ENCODE measurements at places on chromosomes 16 and 17.

DNA sequence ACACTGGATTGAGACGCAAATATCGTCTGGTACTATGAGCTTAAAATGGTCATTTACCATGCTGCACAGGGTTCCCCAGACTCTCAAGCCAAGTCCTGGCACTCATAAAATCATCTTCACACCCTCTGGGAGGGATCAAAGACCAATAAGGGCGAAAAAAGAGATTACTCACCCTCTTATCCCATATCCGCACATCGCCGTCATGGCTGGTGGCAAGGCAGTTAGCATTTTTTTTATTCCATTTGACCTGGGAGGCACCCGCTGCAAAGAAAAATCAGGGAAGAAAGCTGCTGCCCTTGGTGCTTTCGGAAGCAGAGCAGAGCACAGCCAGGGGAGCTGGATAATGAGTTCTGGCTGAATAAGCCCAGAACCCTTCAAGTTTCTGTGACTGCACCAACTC lies 42.4 kb downstream of the WDR59 start:
- no peak for DNase-seq

DNA sequence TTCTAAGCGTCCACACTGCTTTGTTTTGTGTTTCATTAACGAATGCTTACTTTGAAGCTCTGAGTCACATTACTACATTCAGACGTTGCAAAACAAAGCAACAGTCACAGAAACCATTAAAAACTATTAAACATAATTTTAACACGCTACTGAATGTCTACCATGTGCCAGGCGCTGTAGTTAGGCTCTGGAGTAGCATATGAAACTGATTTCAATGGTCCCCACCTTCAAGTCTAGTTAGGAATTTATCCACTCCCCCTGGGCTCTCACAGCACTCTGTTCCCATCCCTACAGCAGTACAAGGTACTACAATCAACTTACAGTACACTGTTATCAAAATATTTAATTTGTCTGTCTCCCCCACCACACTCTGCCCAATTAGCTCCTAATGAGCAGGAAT lies 631 bp downstream of the UTP6 start:
- DNase-seq: no peak

DNA sequence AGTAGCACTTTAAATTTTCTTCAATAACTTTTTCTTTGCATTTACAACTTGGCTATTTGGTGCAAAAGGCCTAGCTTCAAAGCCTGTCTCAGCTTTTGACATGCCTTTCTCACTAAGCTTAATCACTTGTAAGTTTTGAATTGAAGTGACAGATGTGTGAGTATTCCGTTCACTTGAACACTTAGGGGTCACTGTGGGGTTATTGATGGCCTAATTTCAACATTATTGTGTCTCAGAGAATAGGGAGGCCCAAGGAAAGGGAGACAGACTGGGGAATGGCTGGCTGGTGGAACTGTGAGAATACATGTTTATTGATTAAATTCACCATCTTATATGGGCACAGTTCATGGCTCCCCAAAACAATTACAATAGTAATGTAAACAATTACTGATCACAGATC lies 84.1 kb downstream of the TAOK1 start:
- DNase-seq: no peak

DNA sequence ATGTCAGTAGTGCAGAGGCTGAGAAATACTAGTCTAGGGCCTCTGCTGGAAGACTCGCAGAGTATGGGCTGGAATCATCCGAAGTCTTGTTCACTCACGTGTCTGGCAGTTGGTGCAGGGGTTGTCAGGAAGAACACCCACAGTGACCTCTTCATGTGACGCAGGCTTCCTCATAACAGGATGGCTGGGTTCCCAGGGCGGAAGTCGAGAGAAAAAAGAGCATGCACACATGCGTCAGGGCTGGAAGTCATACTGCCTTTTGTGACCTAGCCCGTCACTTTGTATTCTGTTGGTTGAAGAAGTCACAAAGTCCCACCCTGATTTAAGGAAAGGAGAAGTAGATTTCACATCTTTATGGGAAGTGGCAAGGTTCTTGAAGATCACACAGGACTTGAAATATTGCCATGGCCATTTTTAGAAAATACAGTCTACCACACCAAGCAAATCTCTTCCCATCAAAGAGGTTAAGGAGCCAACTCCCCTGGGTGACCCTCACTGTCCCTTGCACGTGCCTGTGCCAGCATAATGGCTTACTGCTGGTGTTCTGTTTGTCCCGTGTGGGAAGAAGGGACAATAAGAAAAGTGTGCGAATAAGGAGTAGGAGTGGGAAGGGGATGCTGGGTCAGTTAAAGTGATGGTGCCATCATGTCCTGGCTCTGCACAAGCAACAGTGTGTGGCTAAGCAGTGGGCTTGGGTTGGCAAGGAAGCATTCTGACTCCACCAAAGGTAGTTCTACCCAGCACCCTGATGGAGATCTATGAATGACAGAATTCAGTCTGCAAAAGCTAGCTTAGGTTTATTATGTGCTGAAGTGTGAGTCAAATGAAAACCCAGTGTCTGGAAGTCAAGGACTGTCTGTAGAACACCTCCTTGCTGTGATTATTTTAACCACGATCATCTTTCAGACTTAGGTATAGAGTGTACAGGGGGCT lies 28.1 kb downstream of the HEATR3 start:
- no peak for DNase-seq

DNA sequence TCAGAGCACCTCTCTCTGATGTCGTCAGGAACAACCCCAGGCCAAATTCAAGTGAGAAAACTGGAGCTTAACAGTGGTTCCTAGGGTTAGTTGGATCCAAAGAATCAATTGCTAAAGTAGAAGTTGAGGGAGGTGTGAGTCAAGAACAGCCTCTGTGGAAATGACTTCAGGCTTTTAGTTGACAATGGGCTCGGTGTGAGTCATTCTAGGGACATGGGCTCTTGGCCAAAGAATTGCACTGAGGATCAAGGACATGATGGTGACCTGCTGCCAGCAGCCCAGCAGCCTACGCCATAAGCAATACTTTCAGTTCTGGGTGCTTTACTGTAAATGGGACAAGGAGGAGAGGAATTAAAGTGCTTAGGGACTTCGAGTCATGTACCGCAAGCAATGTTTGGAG lies 32.1 kb upstream of the SMURF2 start:
- no peak for DNase-seq

DNA sequence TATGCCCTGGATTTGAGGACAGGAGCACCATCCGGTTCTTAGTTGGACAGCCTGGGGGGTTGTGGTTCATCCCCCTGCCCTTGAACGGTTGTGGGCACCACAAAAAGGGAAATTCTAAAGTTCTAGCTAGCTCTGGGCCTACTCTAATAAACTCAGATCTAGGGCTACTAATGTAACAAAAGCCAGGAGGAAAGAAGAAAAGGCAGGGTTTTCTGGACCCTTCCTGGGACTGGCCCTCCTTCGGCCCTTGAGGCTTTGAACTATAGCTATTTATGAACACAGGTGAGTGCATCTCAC lies 15.1 kb downstream of the ETV4 start:
- no peak for DNase-seq

DNA sequence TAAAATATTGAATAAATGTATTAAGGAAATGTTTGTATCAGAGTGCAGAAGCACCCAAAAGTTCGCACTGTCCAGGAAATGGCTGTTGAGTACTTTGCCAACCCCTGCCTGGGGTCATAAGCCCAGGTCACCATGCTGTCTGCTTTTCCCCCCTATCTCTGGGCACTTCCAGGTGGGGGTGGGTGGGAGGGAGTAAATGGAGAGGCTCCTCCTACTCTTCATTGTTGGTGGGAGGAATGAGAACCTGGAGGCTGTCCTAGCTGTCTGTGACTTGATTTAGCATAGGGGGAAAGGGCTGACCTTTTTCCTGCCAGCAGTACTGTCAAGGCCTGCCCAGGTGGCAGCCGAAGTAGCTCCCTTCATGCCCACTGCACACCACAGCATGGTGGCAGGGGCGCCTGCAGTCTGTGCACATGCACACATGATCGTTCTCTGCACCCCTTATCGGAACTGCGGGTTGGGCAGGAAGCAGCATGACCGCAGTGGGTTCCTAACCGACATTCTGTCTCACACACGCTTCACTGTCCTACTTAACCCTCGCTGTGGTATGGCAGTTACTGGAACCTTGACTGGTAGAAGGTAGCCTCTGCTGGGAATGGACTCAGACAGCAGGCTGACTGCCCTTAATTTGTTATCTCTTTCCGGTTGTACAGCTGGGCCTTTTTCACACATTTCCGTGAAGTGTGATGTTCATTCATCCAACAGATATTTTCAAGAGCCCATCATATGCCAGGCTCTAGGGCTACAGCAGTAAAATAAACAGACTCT lies 41.5 kb downstream of the LDHD start:
- DNase-seq: peak; percentile 83

DNA sequence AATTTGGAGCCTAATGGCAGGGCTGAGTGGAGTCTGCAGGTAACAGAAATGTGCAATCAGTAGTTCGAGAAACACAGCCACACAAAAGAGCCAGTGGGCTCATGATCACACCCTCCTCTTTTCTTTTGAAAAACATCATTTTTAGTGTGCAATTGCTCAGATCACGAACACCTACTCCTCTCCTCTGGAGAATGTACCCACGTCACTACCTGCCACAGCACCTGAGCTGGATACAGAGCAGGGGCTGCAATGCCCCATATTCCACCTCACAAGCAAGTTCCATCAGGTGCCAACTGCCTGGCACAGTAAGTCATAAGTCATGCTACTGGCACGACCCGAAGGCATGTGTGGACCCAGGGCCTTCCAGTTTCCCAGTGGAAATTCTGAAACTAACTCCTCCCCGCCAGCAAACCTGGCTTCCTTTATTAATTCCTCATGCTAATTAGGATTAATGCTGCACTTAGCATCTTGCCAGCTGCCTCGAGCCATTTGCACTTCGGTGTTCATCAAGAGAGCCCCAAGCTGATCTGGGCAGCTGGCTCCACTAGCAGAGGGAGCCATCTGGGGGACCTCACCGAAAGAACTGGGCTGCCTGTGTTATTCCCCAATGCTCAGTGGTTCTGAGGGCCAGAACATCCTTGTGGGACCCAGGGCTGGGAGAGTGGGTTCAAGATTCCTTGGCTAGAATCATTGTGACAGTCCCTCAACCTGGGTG lies 2.4 kb downstream of the CACNG4 start:
- DNase-seq: no peak

- DNase-seq: no peak
These were observed 666.0 kb upstream of the CA10 start for GRCh38 chr17:52824542-52824941.

DNA sequence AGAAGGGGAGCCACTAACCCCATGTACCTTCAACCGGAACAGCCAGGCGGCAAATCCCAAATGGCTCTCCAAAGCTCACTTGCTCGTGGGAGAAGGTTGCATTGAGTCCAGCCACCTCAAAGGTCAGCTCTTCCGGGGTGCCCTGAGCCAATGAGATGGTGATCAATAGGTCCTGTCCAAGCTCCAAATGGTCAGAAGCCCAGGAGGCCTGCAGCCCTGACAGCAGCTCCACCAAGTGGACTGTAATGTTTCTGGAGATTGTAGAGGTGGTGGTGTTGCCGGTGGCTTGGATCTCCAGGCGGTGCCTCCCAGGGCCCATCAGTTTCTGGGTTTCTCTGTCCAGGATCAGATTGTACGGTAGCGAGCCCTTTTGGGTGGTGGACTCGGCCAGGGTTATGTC lies 39.9 kb upstream of the BCO1 start:
- DNase-seq: no peak

- DNase-seq: no peak
These were observed 291.3 kb downstream of the WWOX start for GRCh38 chr16:78390508-78391324.

GRCh38 chr17:32596628-32597027 lies 109.8 kb downstream of the CDK5R1 start:
- no peak for DNase-seq

- DNase-seq: no peak
These were observed 41.5 kb downstream of the NF1 start for GRCh38 chr17:31136319-31136718.

DNA sequence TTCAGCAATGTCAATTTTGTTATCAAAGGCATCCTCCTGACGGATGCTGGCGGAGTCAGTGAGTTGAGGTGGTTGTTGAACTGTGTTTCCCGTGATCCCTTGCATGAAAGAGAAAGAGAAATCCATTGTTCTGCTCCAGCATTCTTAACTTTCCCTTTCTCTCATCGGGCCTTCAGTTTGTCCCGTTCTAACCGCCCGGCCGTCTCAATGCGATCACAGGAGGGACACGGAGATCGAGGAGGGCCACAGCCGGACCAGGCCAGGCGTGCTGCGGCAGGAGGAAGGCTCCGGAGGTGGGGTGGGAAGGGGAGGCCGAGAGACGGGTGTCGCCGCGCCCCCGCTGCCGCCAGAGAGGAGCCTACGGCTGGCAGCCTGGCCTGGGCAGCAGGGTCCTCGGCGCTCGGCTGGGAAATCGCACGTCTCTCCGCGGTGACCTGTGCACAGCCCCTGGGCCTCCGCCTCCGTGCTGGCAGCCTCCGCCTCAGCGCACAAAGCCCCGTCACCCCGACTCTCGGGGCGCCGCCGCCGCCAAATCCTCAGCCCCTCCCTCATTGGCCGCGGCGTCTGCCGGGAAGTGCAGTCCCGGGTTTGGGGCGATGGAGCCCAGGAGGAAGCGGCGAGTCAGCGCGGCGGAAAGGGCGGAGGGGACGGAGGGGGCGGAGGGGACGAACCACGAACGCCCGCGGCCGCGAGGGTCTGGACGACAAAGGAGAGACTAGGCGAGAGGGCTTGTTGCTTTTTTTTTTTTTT lies 38.1 kb downstream of the SOST start:
- DNase-seq: peak; percentile 78

DNA sequence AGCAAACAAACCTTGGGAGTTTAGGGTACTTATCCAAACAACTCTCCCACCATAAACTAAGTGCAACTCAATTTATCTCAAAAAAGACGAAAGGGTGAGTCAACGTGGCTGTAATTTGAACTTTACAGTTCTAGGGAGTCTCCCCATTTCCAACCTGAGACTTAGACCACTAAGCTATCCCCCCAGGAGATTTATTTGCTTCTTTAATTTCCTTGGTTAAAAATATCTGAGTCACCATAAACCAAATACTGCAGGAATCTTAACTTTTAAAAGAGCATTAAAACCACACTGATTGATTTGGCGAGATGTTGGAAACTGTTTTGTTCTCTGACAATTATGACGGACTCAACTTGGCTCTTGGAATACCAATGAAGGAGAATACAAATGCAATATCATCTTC lies 299.3 kb upstream of the SOX9 start:
- no peak for DNase-seq

- DNase-seq: no peak
These were observed 27.1 kb downstream of the PPM1D start for GRCh38 chr17:60627124-60627523.

DNA sequence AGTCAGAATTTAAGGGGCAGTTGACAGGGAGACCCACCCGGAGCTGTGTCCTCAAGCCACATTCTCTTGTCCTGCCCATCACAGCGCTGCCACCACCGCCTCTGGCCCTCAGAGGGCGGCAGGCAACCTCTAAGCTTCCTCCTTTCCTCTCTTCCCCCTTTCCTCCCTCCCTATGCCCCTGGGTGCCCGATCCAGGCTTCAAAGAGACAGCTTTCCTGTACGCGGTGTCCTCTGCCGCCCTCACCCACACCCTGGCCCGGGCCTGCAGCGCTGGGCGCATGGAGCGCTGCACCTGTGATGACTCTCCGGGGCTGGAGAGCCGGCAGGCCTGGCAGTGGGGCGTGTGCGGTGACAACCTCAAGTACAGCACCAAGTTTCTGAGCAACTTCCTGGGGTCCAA lies 23.5 kb downstream of the WNT9B start:
- DNase-seq: no peak

Measured in activated T-helper 1 cell treated with anti-CD3 and anti-CD28 coated beads, Interleukin-12 subunit alpha, Interleukin-12 subunit beta, Interleukin-2, Interleukin-4 antibody, amounts not matched to agents 30 ng/mL and 10 ng/mL and 1 ng/mL, durations not matched to agents 14 hours and 24 hours and 36 hours (primary cell).